Ascending aorta (tissue), 2 donors: ENCODE measurements at places on chromosomes 7 and 10.

DNA sequence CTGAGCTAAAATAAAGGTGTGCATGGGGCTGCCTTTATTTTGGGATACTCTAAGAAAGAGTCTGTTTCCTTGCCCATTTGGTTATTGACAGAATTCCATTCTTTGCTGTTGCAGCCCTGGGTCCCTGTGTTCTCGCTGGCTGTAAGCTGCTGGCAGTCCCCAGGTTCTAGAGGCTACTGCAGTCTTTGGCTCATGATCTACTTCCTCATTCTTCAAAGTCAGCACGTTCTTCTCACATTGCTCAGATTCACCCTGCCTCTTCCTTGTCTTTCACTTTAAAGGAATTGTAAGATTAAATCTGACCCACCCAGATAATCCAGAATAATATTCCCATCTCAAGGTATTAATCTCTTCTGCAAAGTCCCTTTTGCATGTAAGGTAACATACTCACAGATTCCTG is 620.3 kb downstream of the CCSER2 start:
- DNase-seq: no peak

- no peak for DNase-seq
Measured at GRCh38 chr10:60955316-60955715, 11.3 kb upstream of the RHOBTB1 start.

- DNase-seq: no peak
Measured at GRCh38 chr10:58016614-58017013, 251.1 kb downstream of the IPMK start.

GRCh38 chr10:29987471-29987870 is 71.9 kb downstream of the JCAD start:
- DNase-seq: no peak

DNA sequence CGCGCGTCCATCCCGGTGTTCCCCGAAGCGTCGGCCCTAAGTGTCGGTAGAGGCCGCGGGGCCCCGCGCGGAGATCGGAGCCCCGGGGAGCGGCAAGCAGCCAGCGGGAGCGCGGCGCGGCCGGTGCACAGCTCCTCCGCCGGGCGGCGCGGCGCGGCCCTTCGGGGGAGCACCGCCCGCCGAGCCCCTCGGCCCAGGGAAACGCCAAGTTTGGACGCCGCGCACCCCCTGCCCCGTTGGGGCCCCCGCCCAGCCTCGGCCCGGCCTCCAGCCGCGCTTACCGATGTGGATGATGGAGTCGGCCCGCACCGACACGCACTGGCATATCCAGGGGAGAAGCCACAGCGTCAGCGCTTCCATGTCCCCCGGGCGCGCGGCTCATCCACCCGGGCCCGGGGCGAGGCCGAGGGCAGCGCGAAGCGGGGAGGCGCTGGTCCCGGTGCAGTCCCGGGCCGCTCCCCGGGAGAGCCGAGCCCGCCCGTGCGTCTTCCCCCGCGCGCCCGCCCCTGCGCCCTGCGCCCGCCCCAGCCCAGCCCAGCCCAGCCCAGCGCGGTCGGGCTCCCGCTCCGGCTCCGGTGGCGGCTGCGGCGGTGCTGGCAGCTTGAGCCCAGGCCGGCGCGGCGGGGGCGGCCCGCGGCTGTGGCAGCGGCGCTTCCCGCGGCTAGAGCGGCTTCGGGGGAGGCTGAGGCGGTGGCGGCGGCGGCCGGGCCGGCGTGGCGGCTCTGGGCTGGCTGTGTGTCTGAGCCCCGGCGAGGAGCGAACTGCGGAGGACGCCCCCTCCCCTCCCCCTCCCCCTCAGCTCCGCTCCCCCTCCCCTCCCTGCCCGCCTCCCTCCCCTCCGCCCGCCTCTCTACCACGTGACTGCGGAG is at the start of gene GRID1:
Gene GRID1, minus strand, starts transcription at position 763 of the 869 bp plus-strand sequence.
- no peak for DNase-seq

DNA sequence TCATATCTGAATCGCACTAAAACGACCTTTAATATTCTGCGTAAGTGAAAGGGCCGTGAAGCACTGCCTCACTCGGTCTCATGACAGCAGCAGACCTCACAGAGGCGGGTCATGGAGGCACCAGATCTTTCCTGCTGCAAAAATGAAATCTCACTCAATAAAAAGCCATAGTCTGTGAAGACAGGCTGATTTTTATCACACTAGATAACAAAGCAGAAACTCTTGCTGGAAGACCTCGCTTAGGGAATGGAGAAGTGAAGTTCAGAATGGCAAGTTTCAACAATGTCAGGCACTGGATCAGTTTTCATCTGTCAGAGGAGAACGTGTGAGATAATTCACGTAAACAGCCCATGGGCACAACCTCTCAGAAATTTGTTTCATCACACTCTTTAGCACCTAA is 8.0 kb downstream of the SEPHS1 start:
- no peak for DNase-seq

DNA sequence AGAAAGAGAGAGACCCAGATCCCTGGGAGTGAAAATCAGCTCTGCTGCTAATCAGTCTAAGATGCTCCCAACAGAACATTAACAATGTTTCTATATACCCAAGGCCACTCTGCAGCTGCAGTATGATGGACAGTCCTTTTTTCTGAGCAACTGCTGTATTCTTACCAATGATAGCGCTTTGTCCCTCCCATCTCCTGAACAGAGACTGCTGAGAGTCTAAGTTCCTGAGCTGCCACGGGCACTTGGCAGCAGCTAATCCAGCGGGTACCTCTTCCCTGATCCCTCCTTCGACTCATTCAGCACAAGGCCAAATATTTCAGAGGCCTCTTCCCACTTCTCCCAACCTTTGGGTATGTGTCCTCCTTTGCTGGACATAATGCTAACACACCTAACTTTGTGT is 7.7 kb downstream of the CPVL start:
- no peak for DNase-seq

GRCh38 chr7:90877201-90877600 is 281.1 kb downstream of the CDK14 start:
- no peak for DNase-seq

DNA sequence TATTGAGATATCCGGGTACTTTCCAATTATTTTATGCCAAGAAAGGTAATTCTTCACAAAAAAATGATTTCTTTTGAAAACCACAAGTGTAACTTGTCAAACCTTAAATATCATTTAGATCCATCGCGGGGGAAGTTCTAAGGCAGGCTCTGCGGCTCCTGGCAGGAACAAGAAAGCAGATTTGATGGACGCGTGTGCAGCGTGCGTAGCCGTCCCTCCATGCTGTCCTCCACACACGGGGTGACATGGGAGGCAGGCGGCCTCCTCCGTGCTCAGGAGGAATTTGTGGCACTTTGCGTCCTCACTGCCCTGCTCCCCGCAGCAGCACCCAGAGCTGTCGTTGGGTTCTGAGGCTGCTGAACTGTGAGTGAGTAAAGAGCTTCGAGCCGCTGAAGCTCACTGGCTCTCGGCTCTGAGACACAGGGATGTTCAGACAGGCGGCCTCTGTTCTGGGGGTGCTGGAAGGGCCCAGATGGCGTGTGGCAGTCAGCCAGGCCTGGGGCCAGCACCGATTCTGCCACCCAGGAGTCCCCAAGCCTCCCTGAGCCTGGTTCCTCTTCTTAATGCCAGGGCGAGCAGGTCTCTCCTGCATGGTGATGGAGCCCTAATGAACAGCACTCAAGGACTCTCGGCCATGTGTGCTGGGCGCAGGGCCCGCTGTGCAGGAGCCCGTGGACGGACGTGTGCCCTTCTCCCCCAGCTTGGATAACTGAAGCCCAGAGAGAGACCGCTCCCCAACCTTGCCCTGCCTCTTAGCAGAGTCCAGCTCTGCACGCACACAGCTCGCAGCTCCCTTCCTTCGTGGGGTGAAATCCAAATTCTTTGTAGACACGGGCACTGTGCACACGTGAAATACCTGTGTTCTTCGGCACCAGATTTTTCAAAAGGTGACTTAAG is 185.4 kb upstream of the SHH start:
- no peak for DNase-seq

DNA sequence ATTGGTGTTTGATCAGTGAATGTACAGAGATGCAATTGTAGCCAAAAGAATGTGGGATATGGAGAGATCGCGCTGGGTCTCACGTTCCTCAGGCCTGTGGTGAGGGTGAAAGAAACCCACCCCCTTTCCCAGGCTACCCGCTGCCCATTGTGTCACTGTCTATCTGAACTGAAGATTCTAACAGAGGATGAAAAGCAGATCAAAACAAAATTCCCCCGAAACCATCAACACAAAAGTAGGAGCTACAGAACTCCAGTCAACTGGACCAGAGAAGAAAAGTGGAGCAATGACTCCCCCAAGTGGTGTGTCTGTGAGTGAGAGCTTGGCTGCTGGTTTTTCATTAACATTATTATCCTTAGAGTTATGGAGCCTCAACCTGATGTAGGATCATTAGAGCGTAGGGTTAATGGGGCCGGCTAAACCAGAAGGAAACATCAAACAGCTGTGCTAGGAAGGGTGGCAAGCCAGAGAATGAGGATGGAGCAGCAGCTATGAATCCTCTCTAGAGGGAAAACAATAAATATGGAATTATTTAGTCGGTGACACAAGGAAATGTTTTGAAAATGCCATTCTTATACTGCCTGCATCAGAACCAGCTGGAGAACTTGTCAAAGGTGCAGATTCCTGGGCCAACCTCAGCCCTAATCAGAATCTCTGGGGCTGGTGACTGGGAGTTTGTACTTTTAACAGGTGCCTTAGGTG is 38.3 kb downstream of the AKR1B1 start:
- DNase-seq: no peak

DNA sequence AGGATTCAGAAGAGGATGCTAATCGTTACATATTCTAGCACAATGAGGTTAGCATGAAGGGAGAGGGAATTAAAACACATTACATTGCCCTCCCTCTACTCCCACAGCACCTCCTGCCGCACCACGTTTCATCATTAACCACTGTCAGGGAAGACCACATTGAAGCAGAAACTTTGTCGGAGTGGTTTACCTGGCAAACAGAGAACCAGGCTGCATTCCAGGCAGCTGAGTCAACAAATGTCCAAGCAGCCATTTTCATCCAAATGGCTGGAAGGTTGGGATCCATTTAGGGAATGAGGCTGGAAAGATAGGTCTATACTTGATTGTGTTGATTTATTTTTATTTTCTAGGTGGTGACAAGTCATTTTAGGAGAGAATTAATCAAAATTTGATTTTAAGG is 273.6 kb downstream of the DYNC1I1 start:
- DNase-seq: no peak

GRCh38 chr10:34959786-34960185 is 130.4 kb downstream of the CUL2 start:
- no peak for DNase-seq

DNA sequence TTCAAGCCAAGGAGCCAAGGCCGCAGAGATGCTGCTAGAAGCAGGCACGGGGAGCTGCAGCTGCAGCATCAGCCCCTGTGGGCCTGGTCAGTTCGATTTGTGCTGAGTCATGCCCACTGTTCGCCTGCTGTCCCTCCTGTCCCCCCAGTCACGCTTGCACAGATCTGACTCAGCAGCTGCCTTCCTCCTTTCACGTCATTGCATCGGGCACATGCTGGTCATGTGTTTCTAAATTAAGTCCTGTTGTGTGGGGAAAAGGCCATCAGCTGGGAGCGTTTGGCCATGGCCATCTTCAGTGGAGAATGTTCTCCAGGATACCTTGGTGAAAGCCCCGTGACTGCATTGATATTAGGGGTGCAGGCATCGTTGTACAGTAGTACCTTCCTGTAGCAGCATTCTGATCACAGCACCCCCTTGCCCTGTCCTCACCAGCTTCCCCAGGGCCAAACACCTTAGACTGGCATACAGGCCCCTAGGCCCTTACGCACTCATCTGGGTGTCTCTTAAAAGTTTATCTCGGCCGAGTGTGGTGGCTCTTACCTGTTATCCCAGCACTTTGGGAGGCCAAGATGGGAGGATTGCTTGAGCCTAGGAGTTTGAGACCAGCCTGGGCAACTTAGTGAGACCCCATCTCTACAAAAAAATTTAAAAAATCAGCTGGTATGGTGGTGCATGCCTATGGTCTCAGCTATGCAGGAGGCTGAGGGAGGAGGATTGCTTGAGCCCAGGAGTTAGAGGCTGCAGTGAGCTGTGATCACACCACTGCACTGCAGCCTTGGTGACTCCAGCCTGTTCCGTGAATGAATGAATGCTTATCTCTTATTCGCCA is 23.2 kb downstream of the POR start:
- peak; percentile 81 for DNase-seq

DNA sequence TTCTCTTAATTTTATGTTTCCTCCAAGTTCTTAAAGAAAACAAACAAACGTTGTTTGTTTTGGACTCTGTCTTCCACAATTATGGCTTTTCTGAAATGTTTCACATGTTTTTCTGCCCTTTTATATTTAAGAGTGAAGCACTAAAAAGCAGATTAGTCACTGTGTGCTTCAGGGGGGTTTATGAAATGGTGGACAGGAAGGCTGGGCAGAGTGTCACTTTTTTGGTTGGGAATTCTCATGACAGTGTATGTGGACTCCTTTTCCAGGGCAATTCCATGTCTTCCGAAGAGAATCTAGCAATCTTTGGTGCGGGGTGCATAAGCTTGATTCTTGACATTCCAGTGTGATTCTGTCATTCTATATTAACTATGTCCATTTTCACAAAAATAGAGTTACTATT is 669.4 kb downstream of the PARD3 start:
- no peak for DNase-seq

GRCh38 chr7:81231301-81231838 is 312.5 kb upstream of the SEMA3C start:
- DNase-seq: no peak

- peak; percentile 68 for DNase-seq
Measured at GRCh38 chr7:98788966-98789365, 80.8 kb downstream of the TMEM130 start.

GRCh38 chr7:460374-461116 is 59.1 kb downstream of the PDGFA start:
- DNase-seq: no peak
